COR-L47 (cell line): ENCODE measurements at places on chromosomes 11 and 22.

DNA sequence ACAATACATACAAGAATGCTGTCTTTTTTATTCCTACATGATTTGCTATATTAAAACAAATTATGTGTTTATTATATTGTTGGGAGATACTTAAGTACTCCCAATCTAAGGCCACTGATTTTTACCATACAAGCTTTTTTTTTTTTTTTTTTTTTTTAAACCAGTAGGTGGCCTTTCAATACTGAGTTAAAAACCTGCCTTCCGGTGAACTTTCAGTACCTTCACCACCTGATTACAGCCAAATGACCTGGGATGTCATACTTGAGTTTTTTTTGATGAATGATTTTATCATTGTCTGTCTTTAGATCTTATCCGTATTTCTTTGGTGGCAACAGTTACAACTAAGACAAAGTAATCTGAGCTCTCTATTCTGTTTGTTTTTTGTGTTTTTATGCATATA is 94.0 kb upstream of the FOLH1 start:
- DNase-seq: no peak

DNA sequence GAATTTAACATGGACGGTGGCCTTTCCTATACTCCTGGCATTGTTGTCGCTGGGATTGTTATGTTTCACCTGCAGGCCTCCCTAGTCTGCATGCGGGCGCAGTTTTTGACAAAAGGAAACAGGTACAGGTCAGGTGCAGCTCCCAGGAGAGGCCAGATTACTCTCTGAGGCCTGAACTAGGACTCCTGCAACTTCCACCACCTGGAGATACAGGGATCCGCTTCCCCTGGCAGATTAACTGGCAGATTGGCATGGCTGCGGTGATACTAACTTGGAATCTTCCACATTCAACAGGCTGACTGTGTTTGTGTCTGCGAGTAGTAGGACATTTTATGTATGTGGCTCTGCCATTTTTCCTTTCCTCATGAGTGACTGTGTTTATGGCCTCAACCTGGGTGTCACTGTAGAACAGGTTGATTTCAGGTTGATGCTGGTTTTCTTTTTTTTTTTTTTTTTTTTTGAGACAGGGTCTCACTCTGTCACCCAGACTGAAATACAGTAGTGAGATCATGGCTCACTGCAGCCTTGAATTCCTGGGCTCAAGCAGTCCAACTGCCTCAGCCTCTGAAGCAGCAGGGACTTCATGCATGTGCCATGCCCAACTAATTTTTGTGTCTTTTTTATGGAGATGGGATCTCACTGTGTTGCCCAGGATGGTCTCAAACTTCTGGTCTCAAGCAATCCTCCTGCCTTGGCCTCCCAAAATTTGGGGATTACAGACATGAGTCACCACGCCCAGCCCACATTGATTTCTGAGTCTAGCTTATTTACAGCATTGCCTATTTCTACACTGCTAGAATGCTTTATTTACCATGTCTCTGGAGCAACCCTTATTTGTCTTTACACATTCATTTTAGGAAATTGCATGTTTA is 1.7 kb upstream of the USP28 start:
- no peak for DNase-seq

DNA sequence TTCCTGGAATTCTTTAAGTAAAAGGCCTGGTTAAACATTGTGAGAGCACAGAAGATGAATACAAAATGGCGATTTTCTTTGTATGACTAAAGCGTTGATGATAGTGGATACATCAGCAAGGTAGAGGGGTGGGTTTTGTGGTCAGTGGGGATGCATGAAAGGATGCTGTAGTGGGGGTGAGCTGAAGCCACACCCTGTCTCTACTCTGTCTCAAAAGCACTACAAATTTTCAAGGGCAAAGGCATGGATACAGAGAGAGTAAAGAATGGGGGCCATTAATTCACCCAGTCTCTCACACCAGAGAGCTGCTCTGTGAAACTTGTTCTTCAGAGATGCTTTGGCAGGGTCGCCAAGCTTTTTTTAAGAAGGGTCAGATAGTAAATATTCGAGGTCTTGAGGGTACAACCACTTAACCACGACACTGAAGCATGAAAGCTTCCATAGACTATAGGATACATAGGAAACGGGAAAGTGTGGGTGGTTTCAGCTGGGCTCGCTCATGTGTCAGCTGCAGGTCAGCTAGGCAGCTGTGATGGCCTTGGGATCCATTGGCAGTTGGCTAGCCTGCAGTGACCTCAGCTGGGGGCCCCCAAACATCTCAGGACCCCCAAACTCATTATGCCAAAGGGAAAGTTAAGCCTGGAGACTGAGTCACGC is 8.3 kb downstream of the TMEM138 start:
- no peak for DNase-seq

GRCh38 chr11:78572394-78572793 is 2.3 kb downstream of the NARS2 start:
- no peak for DNase-seq

GRCh38 chr11:44840521-44841251 is 110.0 kb downstream of the TP53I11 start:
- no peak for DNase-seq

DNA sequence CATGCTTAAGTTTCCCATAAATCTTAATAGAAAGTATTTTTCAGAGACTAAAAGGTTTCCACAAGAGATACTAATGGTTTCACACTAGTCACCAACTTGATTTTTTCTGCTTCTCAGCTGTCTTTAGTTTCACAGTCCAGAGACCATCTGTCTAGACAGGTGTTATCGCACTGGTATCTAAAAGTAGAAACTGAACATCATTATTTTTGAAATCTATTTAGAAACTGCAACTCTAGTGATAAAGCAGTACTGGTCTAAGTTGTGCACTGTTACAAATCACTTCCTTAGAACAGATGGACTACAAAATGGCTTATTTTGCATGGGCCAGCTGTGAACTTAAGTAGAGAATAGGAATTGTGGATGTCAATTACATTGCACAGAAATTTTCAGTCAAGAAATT is 78.0 kb downstream of the CNTN5 start:
- no peak for DNase-seq

DNA sequence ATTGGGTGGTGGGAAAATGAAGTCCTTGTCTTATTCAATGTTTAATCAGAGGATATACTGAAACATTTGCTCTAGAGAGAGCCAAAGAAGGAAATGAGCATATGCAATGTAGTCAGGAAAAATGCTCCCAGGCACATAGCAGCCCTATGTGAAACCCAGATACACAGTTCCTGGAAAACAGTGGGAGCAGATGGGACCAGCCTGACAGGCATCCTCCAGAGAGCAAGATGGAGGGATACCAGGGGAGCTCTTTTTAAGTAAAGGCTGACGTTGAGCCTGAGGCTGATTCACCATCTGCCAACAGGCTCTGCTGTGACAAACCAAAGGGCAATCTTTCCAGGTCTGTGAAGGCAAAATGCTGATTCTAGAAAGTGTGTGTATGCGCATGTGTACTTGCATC is 559.4 kb upstream of the KIRREL3 start:
- no peak for DNase-seq

DNA sequence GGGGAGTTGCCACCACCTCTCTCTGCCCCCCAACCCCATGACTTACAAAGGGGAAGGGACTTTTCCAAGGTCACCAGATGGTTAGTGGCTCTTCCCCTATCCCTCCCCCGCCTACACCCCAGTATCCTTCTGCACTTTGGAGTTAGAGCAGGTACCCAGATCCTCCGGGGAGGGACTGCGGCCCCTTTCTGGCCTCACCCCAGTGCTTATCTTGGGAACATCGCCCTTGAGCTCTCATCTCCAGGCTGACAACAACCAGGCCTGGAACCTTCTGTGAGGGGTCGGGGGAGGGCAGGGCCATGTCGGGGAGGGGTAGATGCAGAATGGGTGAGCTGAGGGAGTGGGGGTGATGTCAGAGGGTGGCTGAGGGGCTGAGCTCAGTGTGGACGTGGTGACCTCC is 7.5 kb upstream of the NAALADL1 start:
- DNase-seq: no peak

GRCh38 chr11:79482800-79483199 is 42.0 kb upstream of the TENM4 start:
- no peak for DNase-seq

- DNase-seq: no peak
Measured at GRCh38 chr11:70353900-70354568, 44.3 kb upstream of the CTTN start.

- peak; percentile 86 for DNase-seq
Measured at GRCh38 chr11:77127920-77128691, at the start of gene MYO7A. Gene MYO7A, plus strand, starts transcription at chr11:77128246. Its CDS starts 2,389 bp downstream, at chr11:77130635.

DNA sequence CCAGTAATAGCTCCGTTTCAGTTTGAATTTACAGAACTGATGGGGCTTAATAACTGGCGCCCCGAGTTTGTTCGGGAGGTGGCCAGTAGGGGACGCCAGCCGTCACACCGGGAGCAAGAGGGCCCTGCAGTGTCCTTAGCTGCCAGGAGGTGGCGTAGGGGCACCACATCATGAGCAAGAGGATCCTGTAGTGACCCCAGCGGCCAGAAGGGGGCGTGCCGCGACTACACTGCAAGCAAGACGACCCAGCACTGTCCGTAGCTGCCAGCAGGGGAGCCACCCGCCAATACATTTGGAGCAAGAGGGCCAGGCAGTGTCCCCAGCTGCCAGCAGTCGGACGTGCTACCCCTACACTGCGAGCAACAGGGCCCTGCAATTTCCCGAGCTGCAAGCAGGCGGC is 663.7 kb upstream of the B3GAT1 start:
- no peak for DNase-seq

GRCh38 chr11:64056213-64056785 is 20.6 kb downstream of the FLRT1 start:
- DNase-seq: no peak

DNA sequence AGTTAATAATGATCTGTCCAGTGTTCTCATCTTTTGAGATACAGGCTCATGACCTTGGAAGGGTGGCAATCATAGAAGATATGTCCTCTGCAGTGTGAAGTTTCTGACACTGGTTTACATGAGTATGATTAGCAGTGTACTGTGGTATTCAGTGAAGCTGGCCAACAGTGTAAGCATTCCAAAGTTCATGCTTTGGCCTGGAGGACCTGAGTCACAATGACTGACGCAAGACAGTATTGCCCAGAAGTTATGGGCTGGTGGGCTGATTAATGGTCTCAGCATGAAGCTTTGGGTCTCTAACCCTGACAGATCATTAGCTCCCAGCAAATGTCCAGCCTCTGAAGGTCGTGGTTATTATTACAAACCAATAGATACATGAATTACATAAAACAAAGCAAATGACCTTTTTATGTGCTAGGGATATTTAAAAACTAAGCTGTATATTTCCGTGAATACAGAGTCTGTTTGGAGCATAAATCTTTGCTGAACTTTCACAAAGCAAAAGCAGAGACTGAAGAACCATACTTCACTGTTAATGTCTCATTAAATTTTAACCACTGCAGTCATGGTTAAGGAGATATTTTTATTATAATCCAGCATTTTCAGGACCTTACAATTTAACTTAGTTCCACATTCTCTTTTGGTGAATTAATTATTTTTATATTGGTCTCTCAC is 28.3 kb upstream of the USP47 start:
- no peak for DNase-seq

DNA sequence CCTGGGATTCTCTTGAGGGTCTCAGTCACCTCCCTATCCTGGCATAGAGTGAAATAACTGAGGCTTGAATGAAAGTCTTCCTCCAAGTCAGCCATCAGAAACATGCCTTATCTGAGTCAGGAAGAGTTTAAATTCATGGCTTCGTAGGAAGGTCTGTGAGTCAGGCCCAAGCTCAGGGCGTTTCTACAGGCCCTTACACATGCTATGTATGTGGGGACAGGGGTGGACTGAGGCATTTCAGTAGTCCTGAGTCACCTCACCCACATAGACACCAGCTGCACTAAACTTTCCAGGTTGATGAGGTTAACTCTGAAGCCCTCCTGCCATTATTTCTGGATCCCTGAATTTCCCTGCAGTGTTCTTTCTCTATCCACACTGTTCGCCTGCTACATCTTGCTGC is 134.6 kb upstream of the RCN1 start:
- DNase-seq: no peak

DNA sequence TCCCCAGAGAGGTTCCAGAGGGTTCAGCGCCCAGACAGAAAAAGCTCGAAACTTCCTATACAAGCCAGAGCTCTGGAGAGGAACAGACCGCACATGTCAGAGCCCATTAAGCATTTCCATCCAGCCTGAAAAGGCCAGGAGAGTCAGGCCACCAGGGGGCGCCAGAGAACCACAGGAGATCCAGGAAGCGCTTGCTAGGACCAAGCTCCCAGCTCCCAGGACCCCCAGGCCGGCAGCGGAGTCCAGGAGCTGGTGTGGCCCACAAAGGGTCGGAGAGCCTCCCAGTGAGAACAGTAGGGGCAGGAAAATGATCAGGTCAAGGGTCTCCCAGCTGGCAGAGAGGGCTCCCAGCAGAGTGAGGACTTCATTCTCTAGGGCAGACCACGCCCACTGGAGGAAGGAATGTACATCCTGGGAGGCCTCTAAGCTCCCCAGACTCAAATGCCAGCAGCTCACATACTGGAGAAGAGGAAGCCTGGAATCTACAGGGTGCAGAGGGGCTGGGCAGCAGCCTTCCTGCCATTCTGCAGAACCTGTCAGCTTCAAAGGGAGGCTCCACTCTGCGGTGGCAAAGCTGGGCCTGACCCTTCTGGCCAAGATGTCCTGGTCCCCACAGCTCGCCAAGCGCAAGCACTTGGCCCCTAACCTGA is 2.1 kb upstream of the MEI1 start:
- DNase-seq: peak; percentile 77

GRCh38 chr11:86663761-86664160 is 8.7 kb downstream of the ME3 start:
- DNase-seq: no peak

GRCh38 chr11:12287374-12288211 is 89.8 kb upstream of the PARVA start:
- DNase-seq: peak; percentile 58

DNA sequence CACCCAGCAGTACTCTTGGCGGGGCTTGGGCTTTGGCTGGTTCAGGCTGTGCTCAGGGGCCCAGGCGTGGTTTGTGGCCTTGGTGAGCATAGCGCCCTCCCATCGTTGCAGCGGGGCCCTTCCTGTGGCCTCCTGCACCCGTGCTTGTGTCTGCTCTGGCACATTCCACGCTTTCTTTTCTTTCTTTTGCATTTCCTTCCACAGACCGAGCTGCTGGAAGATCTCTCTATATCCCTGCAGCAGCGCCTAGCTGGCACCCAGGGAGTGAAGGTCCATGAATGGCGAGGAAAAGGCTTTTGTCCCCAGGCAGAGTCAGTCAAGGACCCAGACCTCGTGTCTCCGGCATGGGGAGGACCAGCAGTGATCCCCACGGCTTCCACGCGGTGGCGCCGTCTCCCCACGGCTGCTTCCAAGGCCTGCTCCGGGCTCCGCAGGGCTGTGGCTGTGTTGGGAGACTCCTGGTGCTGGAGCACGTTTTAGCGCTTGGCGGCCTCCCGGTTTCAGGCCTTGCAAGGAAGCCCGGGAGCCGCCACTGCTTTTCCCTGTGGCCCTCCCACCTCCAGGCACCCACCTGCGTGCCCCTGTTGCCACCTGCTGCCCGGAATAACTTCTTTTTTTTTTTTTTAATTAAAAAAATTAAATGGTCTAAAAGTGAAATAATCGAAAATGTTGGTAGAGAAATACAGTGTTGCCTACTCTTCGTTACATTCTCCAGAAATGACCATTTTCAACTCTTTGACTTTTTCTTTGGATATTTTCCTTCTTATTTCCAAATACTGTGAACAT is 28.5 kb downstream of the GLB1L2 start:
- peak; percentile 79 for DNase-seq

- no peak for DNase-seq
Measured at GRCh38 chr22:22952531-22953280, 65.1 kb downstream of the IGLL5 start.

- no peak for DNase-seq
Measured at GRCh38 chr11:32043737-32044136, 47.1 kb upstream of the RCN1 start.
